ENCODE measurements at places on chromosomes 12 and 14. TPM values are rescaled to one million over a fixed set of nuclear protein-coding genes. Genes with fewer than 3 reads are reported as not detected.

DNA sequence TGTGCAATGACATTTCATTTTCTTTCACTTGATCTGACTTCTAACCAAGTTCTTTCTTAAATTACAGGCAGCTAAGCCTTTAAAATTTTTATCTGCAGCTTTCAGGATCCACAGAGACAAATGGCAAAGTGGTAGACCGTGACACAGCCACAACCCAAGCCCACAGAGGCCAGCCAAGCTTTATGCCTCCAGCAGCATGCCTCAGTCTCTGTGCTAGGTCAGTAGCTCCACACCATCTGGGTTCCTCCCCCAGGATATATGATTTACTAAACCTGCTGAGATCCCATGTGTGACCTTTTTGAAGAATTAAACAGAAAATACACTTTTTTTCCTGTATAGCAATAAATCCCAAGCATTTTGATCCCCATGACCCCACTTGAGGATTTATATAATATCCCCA lies 290.4 kb upstream of the CAND1 start:
- no peak overlapping the region for H3K27ac ChIP-seq
- no peaks in the 10 kb centered on the region for H3K36me3 ChIP-seq
- no peak overlapping the region for H3K4me3 ChIP-seq
- DNase-seq, result no peak

DNA sequence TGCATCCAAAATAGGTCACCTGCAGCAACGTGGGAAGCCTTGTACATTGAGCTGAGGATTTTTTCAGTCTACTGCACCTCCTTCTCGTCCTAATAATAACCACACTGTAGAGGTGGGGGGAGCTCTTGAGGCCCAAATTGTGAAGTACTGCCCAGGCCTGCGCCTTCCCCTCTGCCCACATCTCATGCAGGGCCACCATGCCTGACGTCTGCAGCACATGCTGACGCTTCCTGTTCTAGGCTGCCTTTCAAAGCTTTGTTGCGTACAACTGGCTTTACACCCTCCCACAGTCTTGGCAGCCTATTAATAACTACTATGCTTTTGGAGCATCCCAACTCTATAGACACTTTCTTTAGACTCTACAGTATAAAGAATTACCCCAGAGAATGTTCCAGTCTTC lies 26.5 kb upstream of the TTC7B start:
- no peak overlapping the region for H3K27ac ChIP-seq
- no peaks in the 10 kb centered on the region for H3K36me3 ChIP-seq
- H3K27me3 ChIP-seq, result no peaks in the 10 kb centered on the region
- no peaks in the 10 kb centered on the region for H3K4me1 ChIP-seq

DNA sequence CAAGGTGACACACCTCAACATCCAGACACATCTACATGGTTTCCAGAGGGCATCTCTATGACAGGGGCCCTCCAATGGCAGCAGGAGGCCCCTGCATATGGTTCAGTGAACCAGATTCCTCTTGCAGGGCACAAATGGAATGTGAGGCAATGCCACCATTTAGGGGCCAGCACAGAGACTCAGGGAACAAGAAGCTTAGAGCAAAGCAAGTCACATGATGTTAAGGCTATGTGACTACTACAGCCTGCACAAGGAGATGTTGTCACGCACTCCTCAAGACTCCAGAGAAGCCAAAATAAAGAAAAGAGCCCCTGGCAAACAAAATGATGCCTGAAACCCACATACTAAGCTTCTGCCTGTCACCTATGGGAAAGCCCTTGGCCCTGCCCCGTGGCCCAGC lies 95.2 kb downstream of the RBM19 start:
- no peaks in the 10 kb centered on the region for H3K4me1 ChIP-seq
- no peak for DNase-seq
- H3K4me3 ChIP-seq, result no peak overlapping the region
- no peak overlapping the region for H3K27ac ChIP-seq
- no peaks in the 10 kb centered on the region for H3K27me3 ChIP-seq

GRCh38 chr12:19915392-19916195 lies 452.7 kb upstream of the PDE3A start:
- no peak overlapping the region for H3K27ac ChIP-seq
- H3K4me1 ChIP-seq, result no peaks in the 10 kb centered on the region
- no peaks in the 10 kb centered on the region for H3K36me3 ChIP-seq
- no peak for DNase-seq
- H3K4me3 ChIP-seq, result no peak overlapping the region

GRCh38 chr14:29370024-29370423 lies 557.6 kb downstream of the PRKD1 start:
- H3K4me3 ChIP-seq, result no peak overlapping the region
- H3K36me3 ChIP-seq, result no peaks in the 10 kb centered on the region
- no peak for DNase-seq
- H3K27me3 ChIP-seq, result no peaks in the 10 kb centered on the region
- no peak overlapping the region for H3K27ac ChIP-seq

DNA sequence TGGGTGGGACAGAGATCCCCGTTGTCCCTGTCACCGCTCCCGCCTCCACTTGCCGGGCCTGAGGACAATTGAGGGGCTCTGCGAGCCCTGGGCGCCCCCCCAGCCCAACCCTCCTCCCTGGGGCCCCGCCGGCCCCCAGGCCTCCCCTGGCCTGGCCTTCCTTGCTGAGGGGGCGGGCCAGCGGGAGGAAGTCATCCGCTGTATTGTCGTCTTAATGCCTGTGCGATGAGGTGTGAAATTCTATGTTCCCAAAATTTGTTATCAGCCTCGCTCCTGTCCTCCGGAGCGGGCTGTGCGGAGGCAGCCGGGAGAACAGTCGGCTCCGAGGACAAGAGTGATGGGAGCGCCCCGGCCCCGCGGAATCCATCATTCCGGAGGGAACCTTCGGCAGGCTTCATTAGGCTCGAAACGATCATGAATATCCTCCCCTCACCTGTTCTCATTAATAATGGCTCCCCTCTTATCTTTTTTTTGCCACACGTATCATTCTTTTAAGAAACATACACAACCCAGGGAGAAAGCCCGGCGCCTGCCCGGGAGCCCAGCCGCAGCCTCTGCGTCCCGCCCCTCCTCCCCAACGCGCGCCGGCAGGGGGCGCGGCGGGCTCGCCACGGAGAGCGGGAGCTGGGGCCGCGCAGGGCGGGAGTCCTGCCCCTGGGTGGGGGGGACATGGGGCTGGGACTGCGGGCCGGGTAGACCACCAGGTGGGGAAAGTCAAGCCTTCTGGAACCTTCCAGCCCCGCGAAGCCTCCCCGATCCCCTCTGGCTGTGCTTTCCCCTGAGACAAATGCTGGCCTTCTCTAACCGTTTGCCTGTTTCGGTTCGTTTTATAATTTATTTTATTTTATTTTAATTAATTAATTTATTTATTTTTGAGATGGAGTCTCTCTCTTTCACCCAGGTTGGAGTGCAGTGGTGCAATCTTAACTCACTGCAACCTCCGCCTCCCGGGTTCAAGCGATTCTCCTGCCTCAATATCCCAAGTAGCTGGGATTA lies 17.1 kb upstream of the DLK1 start:
- no peak for DNase-seq
- no peaks in the 10 kb centered on the region for H3K4me1 ChIP-seq
- H3K36me3 ChIP-seq, result no peaks in the 10 kb centered on the region
- H3K4me3 ChIP-seq, result peak overlapping the region; percentile 34

DNA sequence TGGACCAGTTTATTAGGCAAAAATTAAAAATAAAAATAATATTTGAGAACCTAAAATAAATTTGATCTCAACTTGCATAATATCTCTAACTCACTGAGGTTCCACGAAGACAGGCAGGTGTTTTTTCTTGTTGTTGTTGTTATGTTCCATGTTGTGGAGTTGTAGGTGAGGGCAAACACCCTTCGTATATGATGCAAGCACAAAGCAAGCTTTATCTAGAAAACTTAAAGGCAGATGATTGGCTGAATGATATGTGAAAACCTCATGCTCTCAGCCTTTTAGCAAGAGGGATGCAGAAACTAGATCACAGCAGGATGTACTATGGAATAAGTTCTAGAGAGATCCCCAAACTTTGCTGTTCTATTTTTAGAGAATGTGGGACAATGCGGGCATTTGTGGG lies 502.7 kb downstream of the ETNK1 start:
- no peaks in the 10 kb centered on the region for H3K4me1 ChIP-seq
- H3K27me3 ChIP-seq, result no peaks in the 10 kb centered on the region
- no peak overlapping the region for H3K4me3 ChIP-seq
- no peaks in the 10 kb centered on the region for H3K36me3 ChIP-seq
- no peak for DNase-seq

The SLC8A3 gene
- not detected for total RNA-seq

The SLC2A13 gene
- 22.4 TPM for total RNA-seq

The FGF6 gene
- total RNA-seq, result not detected

The TAS2R8 gene
- not detected for total RNA-seq

- H3K36me3 ChIP-seq, result no peaks in the 10 kb centered on the region
- no peak overlapping the region for H3K4me3 ChIP-seq
- H3K27ac ChIP-seq, result no peak overlapping the region
- no peak for DNase-seq
- peaks cover 72% of the 10 kb centered on the region for H3K4me1 ChIP-seq
Observed at GRCh38 chr14:99573000-99573330, 31.0 kb downstream of the CCDC85C start.

DNA sequence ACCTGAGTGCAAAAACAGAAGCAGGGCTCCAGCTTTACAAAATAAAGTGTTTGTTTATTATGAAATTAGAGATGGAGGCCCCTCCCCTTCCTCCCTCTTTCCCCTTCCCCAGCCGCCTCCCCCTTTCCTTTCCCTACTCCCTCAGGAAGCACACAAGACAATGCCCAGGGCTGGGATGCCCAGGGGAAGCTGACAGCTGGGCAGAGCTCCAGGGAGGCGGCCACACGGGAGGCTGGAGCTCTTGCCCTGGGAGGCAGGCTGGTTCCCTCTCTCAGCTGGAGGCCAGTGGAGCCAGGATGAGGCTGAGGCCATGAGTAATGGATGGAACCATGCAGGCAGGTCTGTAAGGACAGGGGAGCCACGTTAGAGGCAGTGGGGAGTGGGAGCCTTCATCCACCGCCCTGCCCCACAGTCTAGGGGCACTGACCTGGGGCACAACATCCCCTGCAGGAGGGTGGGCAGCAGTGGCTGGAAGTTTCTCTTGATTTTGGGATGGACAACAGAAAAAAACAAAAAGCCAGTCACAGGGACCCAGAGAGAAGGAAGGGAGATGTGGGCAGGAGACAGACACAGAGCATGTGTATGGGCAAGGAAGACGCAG lies 5.1 kb downstream of the PSMB11 start:
- H3K36me3 ChIP-seq, result no peaks in the 10 kb centered on the region
- DNase-seq, result no peak
- H3K27ac ChIP-seq, result no peak overlapping the region
- H3K4me1 ChIP-seq, result no peaks in the 10 kb centered on the region

DNA sequence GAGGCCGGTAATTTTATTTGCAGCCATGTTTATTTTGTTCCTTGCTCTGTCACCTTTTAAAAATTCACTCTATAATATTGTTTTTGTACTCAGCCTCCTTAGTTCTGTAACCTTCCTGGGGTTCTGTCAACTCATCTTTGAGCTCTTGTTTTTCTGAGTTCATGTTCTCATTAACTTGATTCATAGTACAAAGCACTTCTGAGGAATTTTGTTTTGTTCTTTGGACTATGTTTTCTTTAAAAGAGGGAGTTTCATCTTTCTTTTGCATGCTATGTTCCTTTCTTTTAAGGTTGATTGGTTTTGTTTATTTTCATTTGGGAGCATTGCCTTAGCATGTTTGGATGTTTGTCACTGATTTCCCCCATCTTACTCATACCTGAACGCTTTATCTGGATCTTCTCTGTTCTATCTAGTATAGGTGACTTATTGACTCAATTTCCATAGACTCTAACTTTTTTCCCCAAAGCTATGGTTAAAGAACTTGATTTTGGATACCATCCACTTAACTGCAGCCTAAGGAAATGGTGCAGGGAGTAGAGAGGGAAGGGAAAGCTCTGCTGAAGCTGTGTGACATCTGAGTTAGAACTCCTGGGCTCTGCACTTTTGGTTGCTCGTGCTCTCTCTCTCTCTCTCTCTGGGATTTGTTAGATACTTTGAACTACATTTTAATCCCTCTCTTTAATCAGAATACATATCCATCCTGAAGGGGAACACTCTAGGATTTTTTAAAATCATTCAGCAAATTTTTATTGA lies 268.5 kb downstream of the PAWR start:
- DNase-seq, result no peak
- peak overlapping the region; percentile 66 for H3K27ac ChIP-seq
- H3K4me3 ChIP-seq, result no peak overlapping the region
- no peaks in the 10 kb centered on the region for H3K27me3 ChIP-seq
- H3K4me1 ChIP-seq, result peaks cover 59% of the 10 kb centered on the region
- H3K36me3 ChIP-seq, result no peaks in the 10 kb centered on the region

The RERGL gene
- 6.3 TPM for total RNA-seq

The MMP17 gene
- 22.8 TPM for total RNA-seq

DNA sequence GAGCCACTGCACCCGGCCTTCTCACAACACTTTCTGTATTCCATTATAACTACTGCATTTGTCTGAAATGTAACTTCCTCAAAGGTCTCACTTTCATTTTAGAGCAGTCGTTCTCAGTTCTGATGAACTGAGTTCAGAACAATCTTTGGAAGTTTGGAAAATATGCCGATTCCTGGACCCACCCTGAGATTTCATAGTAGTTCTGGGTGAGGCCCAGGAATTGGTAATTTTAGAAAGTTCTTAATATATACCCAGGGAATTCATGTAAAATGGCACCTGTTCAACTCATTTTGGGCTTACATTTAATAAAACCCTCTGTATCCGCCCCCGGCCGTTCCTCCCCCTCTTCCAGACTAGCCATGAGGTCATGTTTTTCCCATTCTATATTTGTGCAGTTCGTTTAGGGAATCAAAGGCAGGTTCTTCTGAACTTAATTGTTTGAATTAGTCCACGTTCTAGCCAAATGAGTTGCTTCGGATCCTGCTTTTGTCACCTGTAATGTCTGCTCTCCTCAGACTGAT lies 5.9 kb downstream of the GSG1 start:
- no peaks in the 10 kb centered on the region for H3K36me3 ChIP-seq
- H3K4me1 ChIP-seq, result peaks cover 42% of the 10 kb centered on the region
- H3K27ac ChIP-seq, result peak overlapping the region; percentile 72
